ENCODE measurements at places on chromosomes 3 and 15. TPM values are rescaled to one million over a fixed set of nuclear protein-coding genes. Genes with fewer than 3 reads are reported as not detected.

The SKOR1 gene
- 0.26 TPM for total RNA-seq

- no peak for DNase-seq
Observed at GRCh38 chr3:38730281-38730680, 80.8 kb upstream of the SCN5A start.

- no peak for DNase-seq
Observed at GRCh38 chr3:98657457-98657856, 64.0 kb upstream of the CPOX start.

- DNase-seq, result no peak
Observed at GRCh38 chr3:73144276-73144675, 82.8 kb downstream of the EBLN2 start.

DNA sequence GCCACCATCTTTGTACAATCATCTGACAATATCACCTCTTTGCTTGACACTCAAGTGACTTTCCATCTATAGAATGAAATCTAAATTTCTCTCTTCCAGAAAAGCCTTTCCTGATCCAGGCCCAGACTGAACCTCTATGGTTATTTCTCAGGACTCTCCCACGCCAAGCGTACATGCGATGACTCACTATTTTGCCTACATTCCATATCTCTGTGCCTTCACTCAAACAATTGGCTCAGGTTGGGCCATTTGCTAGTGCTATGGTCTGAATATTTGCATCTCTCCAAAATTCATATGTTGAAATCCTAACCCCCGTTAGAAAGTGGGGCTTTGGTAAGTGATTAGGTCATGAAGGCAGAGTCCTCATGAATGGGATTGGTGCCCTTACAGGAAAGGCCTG is 43.9 kb downstream of the ST3GAL6 start:
- no peak for DNase-seq

DNA sequence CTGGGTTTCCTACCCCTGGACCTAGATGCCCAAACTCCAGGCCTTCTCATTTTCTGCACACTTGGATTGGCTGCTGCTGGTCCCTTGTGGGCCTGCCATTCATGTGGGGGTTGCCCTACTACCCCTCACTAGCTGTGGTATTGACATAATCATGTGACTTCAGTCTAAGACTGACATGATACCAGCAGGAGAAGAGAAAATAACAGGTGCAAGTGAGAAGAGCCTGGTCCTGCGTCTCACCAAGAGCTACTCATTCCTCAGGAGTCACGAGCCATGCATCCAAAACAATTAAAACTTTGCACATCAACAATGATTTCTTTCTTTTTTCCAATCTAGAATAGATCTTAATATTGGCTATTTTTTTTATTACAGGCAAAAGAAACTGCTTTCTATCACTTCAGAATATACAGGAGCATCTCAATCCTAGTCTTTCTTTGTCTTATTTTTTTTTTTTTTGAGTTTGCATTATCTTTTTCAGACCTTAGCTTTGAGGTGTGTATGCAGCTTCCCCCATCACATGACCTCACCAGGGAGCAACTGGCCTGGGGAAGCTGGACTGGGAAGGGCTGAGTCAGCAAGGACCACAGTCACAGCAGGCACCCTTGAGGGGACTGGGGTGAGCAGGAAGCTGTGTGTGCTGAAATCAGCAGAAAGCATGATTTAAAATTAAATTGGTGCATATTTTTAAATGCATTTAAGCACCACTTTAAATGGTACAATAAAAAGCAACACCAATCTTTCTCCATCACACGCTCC is 27.6 kb downstream of the SLC9A9 start:
- DNase-seq, result no peak

DNA sequence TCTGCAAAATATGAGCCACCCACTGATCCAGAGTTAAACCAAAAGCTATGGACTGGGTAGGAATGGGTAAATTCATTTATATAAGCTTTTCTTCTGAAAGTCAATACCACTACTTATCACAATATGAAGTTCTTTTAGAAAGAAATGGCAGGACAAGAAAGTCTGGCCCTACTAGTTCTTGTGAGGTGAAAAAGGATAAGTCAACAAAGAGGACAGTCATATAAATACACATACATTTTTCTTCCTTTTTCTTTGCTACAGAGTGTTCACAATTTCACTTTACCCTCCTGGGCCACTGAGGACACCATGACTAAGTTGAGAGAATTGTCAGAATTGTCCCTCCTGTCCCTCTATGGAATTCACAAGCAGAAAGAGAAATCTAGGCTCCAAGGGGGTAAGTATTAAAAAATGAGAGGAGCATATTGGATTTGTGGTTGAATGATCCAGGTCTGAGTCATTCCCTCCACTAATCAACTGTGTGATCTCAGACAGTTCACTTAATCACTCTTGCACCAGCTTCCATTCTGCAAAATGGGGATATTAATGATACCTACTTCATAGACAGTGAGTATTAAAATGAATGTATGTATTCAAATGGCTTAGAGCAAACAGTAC is 27.6 kb downstream of the ACP3 start:
- DNase-seq, result no peak

DNA sequence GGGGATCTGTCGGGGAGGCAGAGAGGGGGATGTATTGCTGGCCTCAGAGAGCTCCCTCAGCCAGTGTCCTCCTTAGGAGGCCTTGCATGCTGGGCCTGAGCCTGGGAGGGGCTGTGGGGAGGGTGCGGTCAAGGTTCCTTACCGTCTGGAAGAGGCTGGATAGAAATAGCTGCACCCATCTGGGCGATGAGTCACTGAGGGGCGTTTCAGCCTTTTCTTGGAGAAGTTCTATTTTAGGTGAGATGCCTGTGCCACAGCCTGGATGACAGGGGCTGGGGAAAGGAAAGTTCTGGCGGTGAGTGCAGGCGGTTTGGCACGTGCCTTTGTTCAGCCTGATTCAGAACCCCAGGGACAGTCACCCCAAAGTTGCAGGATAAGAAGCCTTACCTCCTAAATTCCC is 35.7 kb upstream of the APEH start:
- DNase-seq, result no peak

The CNTN4 gene
- 3.8 TPM for total RNA-seq

- DNase-seq, result no peak
Observed at GRCh38 chr15:26736502-26737248, 36.2 kb downstream of the GABRB3 start.

- no peak for DNase-seq
Observed at GRCh38 chr3:128285042-128285966, 132.0 kb downstream of the EEFSEC start.

GRCh38 chr15:73367624-73368300 is 996 bp downstream of the HCN4 start:
- DNase-seq, result no peak

- DNase-seq, result no peak
Observed at GRCh38 chr15:70258369-70259027, 160.8 kb upstream of the TLE3 start.

DNA sequence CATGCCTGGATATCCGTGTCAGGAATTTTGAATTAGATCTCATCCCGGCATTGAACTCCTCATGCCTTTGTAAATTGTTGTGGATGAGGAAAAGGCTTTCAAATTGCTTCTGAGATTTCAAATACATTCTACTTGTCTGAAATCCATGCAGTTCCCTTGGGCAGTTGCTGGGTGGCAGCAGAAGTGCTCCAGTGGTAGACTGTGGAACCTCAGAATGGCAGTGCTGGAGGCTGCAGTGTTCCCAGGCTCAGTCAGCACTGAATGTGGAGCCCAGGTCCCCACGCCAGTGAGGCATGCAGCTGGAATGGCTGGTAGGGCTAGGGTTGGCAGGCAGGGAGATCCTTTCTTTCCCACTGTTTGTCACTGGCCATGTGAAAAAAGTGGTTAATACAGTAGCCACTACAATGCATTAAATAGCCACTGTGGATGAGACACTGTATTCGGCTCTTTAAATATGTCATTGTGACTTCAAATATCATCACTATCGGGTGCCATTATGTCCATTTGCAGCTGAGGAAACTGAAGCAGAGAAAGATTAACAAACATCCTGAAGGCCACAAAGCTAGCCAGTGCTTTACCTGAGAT is 98.6 kb downstream of the TPRG1 start:
- no peak for DNase-seq

- no peak for DNase-seq
Observed at GRCh38 chr3:127081001-127081720, 98.2 kb downstream of the PLXNA1 start.

The DPPA2 gene
- total RNA-seq, result not detected

- DNase-seq, result no peak
Observed at GRCh38 chr15:72237029-72237852, 6.3 kb upstream of the PKM start.

DNA sequence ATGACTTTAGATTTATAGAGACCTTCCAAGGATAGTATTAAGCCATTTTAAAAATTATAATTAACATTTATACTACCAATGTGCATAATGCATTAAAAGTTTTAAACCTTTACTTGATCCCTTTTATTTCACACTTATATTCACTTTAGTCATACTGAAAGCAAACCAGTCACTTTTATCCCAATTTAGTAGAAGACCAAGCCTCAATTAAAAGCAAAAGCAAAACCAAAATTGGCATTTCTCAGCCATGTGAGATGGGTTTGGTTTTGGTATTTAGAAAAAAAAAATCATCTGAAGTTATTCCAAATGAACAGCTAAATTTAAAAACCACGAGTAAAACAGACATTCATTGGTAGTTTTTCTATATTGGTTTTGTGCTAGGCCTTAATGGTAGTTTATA is 249.4 kb downstream of the LPP start:
- no peak for DNase-seq

GRCh38 chr3:31960793-31961431 is 20.1 kb downstream of the OSBPL10 start:
- no peak for DNase-seq

The GOLGA8S gene
- total RNA-seq, result 0.26 TPM
